Right atrium auricular region (tissue), 2 donors: ENCODE measurements at places on chromosomes 4 and X. TPM values are rescaled to one million over a fixed set of nuclear protein-coding genes. Genes with fewer than 3 reads are reported as not detected.

DNA sequence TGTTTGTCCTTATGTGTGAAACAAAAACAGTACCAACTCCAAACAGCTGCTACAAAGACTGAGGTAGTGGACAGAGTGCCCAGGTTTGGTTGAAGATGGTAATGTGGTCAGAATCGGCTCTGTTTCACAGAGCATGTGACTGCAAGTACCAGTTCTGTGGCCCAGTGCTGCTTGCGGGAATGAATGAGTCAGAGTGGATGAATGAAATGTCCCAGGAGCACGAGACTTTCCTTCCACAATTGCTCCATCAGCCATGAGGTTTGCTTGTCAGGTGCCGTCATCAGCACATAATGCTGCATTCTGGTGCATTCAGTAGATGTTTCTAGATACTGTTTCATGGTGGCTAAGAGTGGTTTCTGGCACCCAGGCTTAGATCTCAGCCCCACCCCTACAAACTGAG is 84.2 kb downstream of the GPR143 start:
- DNase-seq, result no peak

DNA sequence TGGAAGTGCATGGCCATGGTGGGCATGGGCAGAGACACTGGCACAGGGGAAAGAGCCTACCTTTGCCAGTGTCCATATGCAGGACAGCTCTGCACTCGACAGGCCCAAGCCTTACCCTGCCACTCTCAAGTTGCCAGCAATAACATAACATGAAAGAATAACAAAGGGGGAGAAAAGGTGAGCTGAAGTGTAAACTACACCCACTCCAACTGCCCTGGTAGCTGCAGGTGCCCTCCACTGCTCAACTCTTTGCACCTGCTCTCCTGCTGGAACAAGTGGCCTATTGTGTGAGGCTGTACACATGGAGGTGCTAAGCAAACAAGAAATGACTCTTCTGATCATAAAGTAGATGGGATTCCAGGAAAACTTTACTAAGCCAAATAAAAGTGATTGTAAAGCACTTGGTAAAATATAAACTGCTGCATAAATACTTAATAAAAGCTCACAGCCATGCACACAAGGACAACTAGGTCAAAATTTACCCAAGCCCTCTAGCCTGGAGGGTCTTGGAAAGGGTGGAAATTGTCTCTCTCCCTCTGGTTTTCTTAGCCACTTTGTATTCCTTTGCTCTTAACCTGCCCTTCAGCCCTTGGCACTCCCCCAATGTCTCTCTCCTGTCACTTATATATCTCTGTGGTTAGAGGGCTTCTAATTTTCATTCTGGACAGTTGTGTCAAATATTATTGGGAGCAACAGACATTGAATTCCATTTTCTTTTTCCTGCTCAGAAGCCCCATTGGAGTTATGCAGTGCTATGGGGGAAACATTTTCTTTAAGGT is 261.2 kb upstream of the GPC4 start:
- no peak for DNase-seq

Gene GSX2
- total RNA-seq, result not detected

DNA sequence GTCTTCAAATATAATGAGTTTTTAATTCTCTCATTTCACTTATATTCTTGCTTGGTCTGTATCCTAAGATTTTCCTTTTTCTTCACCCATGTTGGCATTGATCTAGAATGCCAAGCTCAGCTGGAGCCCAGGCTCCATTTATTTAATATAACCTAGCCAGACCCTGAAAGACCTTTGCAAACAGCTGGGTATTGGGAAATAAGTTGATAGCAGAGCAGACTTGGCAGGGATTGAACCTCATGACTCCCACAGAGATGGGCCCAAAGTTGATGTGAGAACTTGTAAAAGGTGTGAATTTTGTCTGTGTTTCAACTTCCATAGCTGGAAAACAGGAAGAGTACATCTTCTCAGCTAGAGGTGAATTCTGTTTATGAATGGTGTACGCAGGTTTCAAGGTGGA is 59.5 kb downstream of the SH2D1A start:
- DNase-seq, result no peak

DNA sequence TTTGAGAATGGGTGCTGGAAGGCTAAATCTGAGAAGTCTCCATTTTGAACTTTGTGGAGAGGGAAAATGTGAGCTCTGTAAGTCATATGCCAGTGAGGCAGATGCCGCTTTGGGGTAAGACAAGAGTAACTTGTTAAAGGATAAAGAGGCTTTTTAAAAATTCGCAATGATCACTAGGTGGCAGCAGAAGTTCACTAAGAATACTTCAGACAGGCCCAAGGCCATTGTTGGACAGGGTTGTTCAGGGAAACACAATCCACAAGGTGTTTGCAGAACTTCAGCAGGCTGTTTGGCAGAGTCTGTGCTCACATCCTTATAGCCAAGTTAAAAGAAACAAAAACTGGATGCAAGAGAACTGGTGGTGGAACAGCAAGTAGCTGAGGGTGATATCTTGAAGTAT is 13.7 kb upstream of the PIGA start:
- DNase-seq, result no peak

Gene SATL1
- total RNA-seq, result 0.16 TPM

Gene HTN3
- not detected for total RNA-seq

Gene SPATA4
- total RNA-seq, result 4.4 TPM
